ENCODE measurements at places on chromosomes 2 and 18.

- no peak for DNase-seq
Measured at GRCh38 chr2:84940088-84940470, 30.9 kb upstream of the KCMF1 start.

- no peak for DNase-seq
Measured at GRCh38 chr18:9690418-9691188, 17.5 kb upstream of the RAB31 start.

DNA sequence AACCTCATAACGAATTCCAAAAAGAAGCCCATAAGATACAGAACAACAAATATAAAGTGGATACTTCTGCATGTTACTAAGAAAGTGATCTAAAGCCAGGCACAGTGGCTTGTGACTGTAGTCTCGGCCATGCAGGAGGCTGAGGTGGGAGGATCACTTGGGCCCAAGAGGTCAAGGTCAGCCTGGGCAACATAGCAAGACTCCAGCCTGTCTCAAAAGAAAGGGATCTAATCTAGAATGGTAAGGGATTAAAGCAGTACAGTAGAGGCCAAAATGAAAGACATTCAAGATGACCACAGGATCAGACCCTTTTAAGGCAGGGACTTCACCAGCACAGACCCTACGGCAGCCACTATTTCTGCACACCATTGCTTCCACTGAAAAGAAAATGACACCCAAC lies 3.8 kb downstream of the COBLL1 start:
- no peak for DNase-seq

- DNase-seq = no peak
Measured at GRCh38 chr2:10956006-10956790, 44.5 kb downstream of the KCNF1 start.

GRCh38 chr2:84781942-84782716 lies 98.8 kb downstream of the TRABD2A start:
- no peak for DNase-seq

GRCh38 chr2:151853070-151853758 lies 25.0 kb upstream of the ARL5A start:
- peak; percentile 37 for DNase-seq

DNA sequence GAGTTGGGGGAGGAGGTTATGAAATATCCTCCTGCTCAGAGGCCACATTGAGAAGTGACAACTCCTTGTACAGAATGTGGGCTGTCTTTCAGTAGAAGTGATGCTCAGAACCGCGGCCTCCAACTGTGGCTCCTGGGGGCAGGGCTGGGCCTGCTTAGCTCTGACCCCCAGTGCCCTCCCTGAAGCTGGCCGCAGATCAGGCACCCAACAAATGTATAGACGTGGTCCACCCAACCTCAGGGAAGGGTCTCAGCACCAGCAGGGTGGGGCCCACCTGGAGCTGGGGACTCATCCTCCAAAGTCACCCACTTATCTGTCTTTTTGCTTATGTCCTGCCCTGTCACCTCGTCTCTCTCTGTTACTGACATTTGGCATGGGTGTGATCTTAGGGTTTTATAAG lies 11.1 kb upstream of the BIN1 start:
- DNase-seq = no peak

GRCh38 chr2:94982675-94983074 lies 42.8 kb upstream of the MAL start:
- no peak for DNase-seq

GRCh38 chr18:37450434-37451132 lies 115.0 kb downstream of the CELF4 start:
- no peak for DNase-seq

DNA sequence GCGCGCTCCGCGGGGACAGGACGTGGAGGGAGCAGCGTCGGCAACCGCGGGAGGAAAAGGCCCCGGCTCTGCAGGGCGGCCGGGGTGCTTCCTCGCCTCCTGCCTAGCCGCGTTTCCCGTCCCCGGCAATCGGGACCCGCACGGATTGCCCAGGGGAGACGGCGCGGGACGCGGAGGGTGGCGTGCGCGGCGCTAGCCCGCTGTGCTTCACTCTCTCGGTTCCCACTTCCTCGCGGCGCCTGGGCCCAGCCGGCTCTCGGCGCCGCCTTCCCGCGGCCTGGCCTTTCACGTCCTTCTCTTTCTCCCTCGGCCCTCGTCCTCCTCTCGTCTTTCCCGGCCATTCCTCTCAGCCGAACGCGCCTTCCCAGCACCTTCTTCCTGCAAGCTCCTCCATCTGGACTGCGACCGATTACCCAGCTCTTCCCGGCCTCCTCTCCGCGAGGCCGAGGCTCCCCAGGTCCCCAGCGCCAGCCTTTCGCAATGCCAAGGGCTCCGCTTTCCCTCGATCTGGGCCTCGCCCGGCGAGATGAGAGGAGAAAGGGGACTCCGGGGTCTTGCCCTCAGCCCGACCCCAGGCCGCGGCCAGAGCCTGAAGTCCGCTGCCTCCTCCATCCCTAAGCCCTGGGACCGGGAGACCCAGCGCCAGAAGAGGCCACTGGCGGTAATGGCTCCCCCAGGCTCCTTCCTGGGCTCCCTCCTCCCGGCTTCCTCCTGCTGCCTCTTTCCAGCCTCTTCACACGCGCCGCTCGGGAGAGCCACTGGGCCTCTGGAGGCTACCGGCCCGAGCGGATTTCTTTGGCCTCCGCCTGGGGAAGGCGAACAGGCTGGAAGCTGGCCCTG lies 34.3 kb upstream of the ATP6V1B1 start:
- peak; percentile 36 for DNase-seq

DNA sequence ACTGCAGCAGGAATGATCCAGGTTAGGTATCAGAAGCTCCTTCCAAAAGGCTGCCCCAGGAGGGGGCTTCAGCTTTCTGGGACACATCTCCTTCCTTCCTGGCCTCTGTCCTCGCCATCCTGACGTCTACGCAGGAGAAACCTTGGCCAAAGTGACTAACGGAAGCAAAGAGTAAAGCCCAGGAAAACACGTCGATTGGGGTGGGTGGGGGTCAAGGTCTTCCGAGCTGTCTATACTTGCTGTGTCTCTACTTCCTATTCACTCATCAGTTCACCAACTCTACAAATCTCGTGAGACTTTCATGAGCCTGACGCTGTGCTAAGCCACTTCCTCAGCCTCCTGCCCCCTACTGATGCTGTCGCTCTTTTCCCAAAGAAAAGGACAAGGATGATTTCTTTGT lies 212.6 kb downstream of the TNS1 start:
- DNase-seq = peak; percentile 16

DNA sequence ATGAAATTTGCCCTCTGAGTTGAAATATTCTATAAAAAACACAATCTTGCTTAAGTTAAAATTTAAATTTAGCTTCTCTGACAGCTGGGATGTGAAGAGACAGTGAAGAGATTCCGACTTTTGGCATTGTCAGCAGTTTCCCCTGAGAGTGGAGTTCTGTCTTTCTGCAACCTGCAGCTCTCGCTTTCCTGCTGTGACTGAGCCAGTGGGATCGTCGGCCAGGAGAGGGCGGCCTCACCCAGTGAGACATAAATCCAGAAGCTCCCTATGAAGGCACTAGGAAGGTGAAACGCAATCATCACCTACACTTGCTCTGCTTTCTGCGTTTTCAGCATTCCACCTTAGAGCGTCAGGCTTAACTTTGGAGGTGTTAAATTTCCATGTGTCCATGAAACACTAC lies 75.4 kb upstream of the HNMT start:
- DNase-seq = peak; percentile 40

- DNase-seq = no peak
Measured at GRCh38 chr18:72128649-72129048, 415.5 kb downstream of the CBLN2 start.

DNA sequence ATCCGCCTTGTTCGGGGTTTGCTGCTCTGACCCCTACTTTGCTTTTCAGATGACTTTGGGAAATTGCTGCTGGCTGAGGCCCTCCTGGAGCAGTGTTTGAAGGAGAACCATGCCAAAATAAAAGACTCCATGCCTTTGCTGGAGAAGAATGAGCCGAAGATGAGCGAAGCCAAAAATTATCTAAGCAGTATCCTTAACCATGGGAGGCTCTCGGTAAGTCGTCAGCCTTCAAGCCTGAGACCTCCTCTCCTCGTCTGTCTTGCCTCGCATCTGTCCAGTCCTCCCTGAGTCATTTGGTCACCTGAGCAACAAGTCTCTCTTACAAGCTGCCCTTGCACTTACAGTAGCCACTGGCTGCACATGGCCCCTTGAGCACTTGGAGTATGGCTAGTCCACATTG lies 34.7 kb upstream of the MCFD2 start:
- DNase-seq = no peak

DNA sequence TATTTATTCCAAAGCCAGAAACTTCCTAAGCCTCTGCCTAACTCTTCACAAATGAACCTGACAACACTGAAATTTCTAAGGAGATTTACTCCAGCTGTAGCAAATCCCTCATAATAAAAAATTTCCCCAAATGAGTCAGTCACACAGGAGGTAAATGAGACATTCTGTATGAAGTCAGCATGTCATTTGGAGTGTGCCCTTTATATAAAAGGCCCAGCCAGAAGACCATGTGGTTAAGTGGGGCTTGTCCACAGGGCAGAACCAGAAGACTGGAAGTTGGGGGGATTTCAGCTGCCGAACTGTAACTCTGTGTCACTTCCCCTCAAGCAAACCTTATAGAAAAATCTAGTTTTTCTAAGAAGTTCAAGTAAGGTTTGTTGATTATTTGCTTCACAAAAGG lies 30.2 kb downstream of the NRP2 start:
- peak; percentile 88 for DNase-seq

DNA sequence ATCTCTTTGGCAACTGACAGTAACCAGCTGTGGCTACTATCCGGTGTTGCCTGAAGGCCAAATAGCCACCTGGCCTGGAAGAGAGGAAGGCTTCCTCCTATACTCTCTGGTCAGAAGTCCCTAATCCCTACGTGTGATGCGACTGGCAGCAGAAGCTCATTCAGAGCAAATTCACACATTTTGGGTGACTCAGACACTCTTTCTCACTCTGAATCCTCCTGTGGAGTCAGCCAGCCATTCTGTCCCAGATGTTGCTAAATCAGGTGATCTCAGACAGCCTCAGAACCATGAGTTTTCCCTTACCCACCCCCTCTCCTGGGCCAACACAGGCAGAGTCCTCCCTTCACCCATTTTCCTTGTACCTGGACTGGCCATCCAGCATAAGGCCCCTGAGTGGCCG lies 34.7 kb downstream of the CFAP53 start:
- DNase-seq = no peak

GRCh38 chr2:237726401-237726830 lies 72.2 kb upstream of the RBM44 start:
- DNase-seq = peak; percentile 91

GRCh38 chr2:234191819-234192407 lies 141.4 kb downstream of the SPP2 start:
- DNase-seq = no peak

DNA sequence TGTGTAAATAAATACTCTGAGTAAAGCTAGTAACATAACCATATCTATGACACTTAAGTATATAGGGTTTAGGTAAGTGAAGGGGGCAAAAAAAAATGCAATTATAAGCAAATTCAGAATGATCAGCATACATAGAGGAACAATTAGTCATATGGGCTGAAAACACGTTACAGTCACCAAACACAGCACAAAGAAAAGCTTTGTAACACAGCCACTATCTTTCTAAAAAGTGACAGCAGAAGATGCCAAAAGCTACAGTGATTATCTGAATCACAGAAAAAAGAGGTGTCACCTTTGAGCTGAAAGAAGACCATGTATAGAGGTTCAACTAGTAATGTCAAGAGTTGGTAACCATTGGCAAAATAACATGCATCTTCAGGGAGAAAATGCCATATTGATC lies 115.5 kb downstream of the ERBB4 start:
- no peak for DNase-seq

- no peak for DNase-seq
Measured at GRCh38 chr2:70705160-70705850, 62.7 kb downstream of the ADD2 start.

DNA sequence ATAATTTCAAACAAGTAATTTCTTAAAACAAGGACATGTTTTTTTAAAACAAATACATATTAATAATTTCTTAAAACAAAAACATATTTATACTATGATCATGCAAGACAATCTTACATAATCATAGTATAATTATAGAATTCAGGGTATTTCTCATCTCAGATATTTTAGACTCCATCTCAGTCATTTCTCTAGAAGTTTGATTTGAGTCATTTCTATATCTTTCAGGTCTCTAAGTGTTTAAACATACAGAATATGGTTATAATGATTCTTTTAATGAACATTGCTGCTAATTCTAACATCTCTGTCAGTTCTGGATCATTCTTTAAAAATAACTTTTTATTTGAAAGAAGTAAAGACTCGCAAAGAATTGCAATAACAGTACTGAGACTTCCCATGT lies 154.2 kb upstream of the KYNU start:
- DNase-seq = no peak

- peak; percentile 2 for DNase-seq
Measured at GRCh38 chr18:44887227-44887631, 206.5 kb downstream of the SETBP1 start.

GRCh38 chr18:41072946-41073345 lies 882.1 kb upstream of the PIK3C3 start:
- no peak for DNase-seq

DNA sequence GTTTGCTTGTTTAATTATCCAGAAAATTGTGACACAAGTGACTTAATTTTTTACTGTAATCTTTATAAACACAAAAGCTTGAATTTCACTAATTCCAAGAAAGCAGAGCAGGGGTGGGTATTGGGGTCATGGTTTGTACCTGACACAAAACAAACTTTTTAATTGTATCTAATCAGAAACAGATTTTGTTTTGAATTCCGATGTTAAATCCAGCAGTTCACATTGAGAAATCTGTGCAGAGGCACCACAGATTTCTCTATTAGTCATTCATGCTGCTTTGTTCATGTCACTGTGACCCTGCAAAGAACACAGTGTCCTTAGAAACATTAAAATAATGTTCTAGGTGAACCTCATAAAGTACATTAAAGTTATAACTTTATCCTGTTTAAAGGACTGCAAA lies 443.4 kb downstream of the NYAP2 start:
- no peak for DNase-seq

- no peak for DNase-seq
Measured at GRCh38 chr2:194077366-194077765, 1579.7 kb upstream of the SLC39A10 start.

- no peak for DNase-seq
Measured at GRCh38 chr2:138274421-138275291, 226.9 kb upstream of the SPOPL start.

- DNase-seq = peak; percentile 23
Measured at GRCh38 chr18:35387152-35387571, 10.0 kb upstream of the ZNF396 start.

- peak; percentile 30 for DNase-seq
Measured at GRCh38 chr18:34342960-34343359, 118.2 kb upstream of the NOL4 start.

All from lung microvascular endothelial cell (primary cell).